NCI-H1436 treated with DMSO at 0.1 percent for 48 hours (cell line): ENCODE measurements at places on chromosomes 6 and 20.

DNA sequence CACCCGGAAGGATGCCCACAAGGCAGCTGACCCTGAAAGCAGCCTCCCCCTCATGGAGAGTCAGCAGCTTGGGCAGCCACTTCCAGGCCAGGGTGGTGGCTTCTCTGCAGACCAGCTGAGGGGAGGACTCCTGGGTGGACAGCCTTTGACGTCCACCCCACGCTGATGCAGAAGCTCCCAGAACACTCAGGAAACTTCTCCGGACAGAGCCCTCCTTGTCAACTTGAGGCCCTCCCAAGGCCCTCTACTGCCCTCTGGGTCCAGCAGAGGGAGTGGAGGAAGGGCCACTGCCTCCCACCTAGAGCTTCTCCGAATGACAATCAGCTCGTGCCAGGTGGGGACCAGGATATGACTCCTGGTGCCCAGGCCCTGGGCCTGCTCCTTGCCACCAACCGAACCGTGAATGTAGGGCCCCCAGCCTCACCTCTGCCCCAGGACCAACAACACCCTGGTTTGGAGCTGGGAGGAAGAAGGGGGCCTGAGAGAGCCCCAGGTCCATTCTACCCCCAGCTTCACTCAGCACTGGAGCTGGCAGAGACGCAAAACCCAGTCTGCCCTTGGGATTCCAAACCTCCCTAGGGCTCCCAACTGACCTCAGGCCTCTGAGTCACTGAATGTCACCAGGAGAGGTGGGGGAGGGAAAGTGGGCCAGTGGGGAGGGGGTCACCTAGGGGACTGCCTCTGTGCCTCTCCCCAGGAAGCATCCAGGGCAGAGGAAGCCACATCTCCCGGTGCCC is 10.9 kb upstream of the SLC22A7 start:
- no peak for DNase-seq

GRCh38 chr20:39829661-39830060 is 859.4 kb downstream of the MAFB start:
- no peak for DNase-seq

GRCh38 chr6:18206591-18206990 is 51.4 kb downstream of the KDM1B start:
- DNase-seq = no peak

DNA sequence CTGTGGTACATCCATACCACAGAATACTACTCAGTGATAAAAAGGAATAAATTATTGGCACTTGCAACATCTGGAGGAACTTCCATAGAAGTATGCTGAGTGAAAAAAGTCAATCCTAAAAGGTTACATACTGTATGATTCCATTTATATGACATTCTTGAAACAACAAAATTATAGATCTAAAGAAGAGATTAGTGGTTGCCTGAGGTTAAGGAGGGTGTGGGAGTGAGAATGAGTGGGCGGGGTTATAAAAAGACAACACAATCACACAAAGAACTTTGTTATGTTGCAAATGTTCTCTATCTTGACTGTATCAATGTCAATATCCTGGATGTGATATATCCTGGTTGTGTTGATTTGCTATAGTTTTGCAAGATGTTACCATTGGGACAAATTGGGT is 21.2 kb downstream of the SNRPB start:
- no peak for DNase-seq

- no peak for DNase-seq
Measured at GRCh38 chr6:3797231-3798054, 45.9 kb upstream of the PXDC1 start.

DNA sequence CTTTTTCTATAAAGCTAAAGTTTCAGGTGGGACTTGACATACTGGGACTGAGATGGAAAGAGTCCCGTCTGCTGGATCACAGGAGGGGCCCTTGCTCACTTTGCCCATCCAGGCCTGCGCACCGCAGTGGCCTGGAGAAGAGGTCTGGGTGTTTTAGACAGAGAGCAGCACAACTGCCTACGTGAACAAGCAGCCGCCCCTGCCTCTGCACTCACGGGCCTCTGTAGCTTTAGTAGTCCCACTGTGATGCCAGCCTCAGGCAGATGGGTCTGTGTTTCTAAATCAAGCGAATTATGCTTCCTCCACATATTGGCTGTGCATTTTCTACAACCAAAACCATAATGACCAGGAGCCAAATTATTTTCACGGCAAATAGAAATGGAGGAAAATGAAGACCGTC is 184.8 kb upstream of the FOXQ1 start:
- no peak for DNase-seq

GRCh38 chr6:31441365-31442267 is 38.2 kb downstream of the MICA start:
- DNase-seq = no peak

- no peak for DNase-seq
Measured at GRCh38 chr6:56764081-56764566, 121.4 kb upstream of the DST start.

DNA sequence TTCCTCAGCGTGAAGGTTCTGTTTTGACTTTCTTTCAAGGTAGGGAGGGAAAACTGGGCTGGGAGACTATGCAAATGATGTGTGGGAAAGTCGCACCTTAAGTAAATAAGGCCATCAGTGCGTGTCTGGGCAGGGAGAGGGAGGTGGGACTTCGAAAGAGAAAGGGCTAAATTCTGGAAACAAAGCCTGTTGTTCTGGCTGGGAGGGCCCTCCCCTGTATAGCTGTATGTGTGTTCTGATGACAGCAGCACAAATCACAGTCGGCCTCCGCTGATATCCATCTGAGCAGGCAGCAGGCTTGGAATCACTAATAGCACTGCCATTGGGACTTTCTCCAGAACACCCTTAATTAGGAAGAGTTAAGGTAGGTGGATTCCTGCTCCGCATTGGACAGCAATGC is 19.2 kb downstream of the JAG1 start:
- no peak for DNase-seq

DNA sequence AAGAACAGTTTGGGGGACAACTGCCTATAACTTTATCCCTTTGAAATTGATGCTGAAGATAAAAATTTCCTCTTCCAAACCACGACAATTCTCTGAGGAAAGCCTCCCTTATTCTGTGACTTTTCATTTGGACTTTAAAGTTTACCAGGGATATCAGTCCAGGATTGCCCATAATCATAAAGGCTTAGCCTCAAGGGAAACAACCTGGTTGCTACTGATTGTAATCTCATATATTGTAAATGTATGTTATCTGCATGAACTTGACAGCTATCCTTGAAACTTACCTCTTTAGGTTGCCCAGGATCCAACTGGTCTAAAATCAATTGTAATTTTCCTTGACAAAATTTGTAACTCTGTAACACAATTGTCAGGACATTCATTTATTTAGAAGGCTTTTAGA is 23.8 kb downstream of the TBC1D32 start:
- DNase-seq = no peak

DNA sequence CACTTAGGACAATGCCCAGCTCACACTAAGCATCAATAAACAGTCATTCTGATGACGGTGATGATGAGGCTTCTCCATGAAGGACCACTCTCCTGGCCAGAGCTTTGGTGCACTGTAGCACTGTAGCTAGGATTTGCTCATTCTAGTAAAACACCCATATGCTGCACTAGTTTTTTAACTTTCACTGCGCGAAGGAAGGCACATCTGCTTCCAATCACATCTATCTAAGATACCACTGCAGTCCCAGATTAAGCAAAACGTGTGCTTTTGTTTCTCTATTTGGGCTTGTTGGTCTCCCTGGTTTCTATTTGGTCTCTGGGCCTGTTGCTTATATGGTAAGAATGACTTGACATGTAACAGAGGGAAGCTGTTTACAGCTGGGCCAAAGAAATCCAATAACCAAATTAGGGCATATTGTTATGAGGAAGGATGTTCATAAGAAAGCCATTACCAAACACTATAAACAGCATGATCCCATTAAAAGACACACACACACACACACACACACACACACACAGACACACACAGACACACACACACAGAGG is 62.4 kb downstream of the FAM229B start:
- DNase-seq = no peak

DNA sequence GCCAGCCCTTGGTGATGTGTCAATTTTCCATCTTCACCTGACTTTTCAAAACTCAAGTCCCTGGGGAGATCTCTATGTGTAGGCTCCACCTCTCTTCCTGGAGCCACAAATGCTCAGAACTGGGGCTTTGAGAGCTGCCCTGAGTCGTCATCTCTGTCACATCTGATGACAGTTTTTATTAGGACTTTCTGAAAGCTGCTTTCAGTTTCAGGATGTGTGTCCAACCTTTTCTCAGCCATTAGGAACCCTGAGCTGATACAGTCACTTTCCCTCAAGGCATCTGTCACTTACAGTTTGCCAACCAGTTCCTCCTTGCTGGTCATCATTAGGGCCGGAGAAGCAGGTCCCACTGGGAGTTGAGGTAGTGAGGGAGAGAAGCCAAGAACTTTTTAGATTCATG is 365.9 kb upstream of the CHD6 start:
- DNase-seq = no peak

DNA sequence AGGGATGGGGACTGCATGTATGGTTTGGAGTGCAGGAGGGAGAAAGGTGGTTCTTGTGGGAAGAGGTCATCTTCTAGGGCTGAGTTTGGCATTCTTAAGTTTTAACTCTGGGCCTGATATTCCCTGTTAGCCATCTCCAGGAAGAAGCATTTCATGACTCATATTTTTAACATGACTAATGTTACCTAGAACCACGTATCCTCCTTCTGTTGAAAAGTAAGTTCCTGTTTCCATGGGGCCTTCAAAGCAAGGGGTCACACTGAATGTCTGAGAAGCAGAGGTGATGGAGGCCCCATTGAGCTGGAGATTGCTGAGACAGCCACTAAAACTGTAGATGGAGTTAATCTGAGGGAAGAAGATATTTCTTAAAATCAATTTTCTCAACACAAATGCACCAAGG is 30.2 kb downstream of the FAM229B start:
- DNase-seq = no peak

- DNase-seq = no peak
Measured at GRCh38 chr6:65088575-65088974, 618.5 kb downstream of the EYS start.

DNA sequence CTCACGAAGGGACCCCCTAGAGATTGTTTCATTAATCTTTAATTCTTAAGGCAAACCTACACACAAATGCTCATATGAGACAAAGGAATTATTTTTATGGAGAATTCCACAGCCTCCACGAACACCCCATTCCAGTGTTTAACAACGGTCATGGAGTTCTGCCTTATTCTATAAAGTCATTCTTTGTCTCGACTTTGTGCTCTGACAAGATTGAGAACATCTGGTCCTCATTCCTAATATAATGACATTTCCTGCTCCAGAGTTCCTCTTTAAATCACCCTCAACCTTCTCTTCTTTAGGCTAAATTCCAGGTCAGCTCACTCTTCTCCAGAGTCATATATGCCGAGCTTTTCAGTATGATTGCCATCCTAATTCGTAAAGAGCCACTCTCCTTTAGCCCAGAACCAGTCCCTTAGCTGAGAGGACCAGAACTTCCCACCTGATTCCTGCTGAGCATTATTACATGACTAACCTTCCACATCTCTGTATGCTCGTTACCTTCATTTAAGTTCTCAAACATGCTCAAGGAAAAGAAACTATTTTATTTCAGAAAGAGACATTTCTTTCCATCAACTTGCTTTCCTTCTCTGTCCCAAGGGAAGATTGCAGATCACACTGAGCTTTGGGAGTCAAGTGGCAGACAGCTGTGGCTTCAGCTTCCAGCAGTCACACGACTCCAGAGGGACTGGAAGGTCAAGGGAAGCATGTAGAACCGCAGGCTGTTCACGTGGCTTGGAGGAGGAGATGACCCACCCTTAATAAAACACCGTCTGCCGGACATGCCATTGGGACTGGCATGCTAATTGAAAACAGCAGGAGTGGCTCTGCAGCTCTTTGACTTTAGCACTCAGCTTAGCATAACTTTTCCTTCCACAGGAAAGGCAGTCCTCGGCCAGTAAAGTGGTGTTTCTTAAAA is 467.1 kb upstream of the HSF2 start:
- DNase-seq = no peak

DNA sequence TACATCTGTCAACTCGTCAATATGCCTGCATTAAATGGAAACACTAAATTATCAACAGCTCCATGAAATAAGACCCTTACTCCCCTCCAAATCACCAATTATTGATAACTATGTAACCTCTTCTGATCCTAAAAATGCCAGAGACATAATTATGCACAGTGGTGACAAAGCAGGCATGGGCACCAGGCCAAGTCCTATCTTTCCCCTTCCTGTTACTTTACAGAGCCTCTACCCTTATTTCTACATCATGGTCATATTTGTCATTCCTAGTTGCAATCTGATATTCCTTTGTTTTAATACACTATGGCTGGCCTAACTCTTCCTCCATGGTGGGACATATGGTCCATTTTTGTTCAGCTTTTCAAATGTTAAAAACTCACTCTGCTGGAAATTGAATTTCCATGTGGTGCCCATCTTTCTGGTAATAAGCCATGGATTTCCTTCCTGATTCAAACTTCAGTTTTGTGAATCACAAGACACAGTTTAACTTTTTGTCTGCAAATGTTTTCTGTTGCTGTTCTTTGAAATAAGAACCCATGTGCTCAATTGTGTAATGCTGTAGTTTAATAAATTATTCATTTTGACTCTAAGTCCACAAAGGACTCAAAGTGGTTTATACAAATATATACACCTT is 41.8 kb upstream of the ARFGEF2 start:
- DNase-seq = no peak

GRCh38 chr6:147643341-147644200 is 135.1 kb downstream of the SAMD5 start:
- DNase-seq = no peak

GRCh38 chr6:45537539-45537938 is 159.8 kb upstream of the SUPT3H start:
- DNase-seq = no peak

GRCh38 chr20:4829514-4830215 is 108.0 kb downstream of the PRND start:
- DNase-seq = no peak

DNA sequence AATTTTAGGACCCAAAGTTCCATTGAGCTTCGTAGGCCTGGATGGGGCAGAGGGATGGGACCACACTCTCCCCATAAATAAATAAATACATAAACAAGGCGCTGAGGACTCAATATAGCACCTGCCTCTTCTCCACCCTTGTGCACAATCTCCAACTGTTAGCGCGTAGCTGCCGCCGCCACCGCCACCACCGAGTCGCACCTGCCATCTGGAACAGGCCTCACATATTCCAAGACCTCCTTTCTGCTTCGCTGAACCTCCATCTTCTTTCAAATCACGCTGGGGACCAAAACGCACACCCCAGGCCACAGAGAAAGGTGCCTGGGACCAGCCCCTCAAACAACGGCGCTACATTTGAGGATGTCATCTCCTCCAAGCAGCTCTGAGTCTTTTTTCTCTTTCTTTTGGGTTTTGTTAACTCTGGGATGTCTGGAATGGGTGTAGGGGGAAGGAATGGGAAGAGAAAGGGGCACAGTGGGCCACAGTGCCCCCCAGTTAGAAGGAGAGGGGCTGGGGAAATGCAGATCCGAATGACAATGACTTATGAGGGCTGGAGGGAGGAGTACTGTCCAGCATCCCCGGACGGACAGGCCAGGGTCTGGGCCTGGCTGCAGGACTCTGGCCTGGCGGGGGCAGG is 49.7 kb downstream of the NOL4L start:
- DNase-seq = peak; percentile 36

DNA sequence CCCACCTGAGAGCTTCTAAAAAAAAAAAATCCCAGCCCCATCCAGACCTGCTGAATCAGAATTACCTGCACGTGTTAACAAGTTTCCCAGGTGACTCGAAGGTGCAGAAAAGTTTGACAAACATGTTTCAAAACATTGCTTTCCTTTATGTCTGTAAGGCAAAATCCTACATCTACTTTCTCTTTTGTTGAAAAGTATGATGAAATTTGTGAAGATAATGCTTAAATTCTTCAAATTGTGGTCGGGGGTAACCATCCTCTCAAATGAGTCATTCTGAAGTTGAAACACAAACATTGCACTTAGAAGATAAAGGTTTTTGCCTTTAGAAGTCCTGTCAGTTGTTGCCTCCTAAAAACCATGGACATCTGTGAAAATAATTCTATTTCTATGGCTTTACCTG is 429.7 kb downstream of the EPHA7 start:
- DNase-seq = no peak
